ENCODE measurements at places on chromosomes 16 and 17.

GRCh38 chr16:48106446-48106845 is 49.3 kb downstream of the ABCC12 start:
- DNase-seq: no peak

GRCh38 chr16:86051368-86052114 is 152.6 kb downstream of the IRF8 start:
- DNase-seq: no peak

GRCh38 chr17:69912805-69913204 is 162.2 kb upstream of the KCNJ16 start:
- DNase-seq: no peak

GRCh38 chr17:61384354-61384691 is 15.3 kb upstream of the TBX2 start:
- no peak for DNase-seq

DNA sequence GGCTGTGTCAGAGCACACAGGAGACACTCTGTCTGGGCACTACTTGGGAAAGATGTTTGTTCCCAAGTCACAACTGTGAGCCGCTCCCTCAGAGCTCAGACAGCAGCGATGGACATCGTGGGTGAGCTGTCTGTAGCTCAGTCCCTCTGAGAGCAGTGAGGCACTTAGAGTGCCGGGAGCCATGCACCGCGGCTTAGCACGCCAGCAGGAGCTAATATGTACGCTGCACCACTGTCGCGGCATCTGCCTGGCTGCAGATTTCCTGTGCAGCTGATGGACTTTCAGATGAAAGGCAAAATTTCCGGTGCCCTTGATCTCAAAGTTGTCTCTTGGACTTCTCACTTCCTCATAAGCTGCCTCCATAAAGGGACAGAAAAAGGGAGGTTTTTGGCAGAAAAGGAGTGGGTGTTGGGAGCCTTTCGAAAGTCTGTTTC is 92.8 kb upstream of the ZNF469 start:
- no peak for DNase-seq

- no peak for DNase-seq
These were observed 201.1 kb upstream of the ASIC2 start for GRCh38 chr17:33494151-33494550.

DNA sequence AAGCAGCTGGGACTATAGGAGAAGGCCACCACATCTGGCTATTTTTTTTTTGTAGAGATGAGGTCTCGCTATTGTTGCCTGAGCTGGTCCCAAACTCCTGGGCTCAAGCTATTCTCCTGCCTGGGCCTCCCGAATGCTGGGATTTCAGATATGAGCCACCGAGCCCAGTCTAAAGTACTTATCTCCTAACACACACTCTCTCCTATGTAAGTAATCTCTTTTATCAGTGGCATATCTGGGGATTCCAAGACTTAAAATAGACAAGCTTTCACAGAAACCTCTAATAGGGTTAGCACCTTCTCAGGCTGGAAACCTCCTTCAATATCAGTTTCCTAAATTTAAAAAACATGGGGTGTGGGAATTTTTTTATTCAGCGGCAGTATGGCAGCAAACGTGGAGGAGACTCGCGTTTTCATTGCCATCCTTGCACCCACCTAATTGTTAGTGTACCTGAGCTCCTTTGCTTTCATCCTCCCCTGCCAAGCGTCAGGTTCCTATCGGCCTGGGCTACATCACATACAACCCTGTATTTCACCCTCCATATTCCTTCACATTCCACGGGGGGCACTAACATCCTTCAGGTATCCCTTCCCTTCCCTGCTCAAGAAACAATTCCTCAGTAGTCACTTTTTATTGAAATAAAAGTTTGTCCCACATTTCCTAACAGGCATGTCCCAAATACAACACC is 1.1 kb downstream of the EZH1 start:
- no peak for DNase-seq

GRCh38 chr17:62140836-62141235 is 75.8 kb upstream of the MED13 start:
- DNase-seq: no peak

DNA sequence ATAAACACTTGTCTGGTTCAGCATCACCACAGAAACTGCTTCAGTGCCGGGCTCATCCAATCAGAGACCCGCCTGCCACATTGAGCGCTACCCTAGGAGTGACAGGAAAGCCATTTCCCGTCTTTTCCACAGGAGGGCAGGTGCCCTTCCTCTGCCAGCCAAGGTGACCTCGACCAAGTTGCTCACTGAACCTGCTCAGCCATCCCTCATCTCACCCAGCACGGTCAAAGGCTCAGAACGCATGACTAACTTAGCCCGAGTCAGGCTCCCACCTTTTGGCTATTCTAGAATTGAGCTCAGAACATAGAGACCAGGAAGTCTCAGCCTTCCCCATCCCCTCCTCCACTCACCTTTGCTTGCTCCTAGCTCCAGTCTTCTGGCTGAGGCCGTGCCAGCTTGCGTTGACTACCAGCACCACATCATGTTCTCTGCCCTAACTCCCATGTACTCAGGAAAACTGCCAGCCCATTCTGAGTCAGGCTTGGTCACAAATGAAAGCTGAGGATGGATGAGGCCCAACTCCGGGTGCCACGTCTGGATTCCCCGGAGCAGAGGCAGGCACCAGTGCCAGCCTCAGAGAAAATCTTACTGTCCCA is 15.6 kb downstream of the MRPS23 start:
- DNase-seq: no peak

GRCh38 chr16:84507011-84507982 is 2.8 kb upstream of the MEAK7 start:
- DNase-seq: no peak

GRCh38 chr16:1037394-1038257 is 34.9 kb upstream of the SSTR5 start:
- DNase-seq: no peak

GRCh38 chr17:44076716-44077594 is 6.4 kb downstream of the G6PC3 start:
- DNase-seq: no peak

DNA sequence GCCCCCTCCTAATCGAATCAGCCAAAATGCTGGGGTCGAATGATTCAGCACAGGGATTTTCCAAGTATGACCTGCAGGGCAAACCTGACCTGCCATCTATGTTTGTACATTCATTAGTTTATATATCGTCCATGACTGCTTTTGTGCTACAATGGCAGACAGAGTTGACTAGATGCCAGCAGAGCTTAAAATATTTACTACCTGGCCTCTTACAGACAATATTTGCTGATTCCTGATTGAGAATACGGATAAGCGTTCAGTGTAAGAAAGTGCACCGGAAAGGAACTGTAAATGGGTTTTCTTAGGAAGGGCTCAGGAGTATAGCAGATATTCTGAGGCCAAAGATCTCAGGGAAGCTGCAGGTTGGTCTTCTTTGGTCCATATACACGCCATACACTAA is 11.7 kb upstream of the TOM1L1 start:
- DNase-seq: no peak

GRCh38 chr16:66935314-66936011 is at the start of gene CES2:
TSS of gene CES2 (plus strand) at chr16:66935516. CDS start at chr16:66935636, 120 bp downstream.
- DNase-seq: no peak

GRCh38 chr17:31825961-31826691 is 32.9 kb downstream of the COPRS start:
- DNase-seq: no peak

DNA sequence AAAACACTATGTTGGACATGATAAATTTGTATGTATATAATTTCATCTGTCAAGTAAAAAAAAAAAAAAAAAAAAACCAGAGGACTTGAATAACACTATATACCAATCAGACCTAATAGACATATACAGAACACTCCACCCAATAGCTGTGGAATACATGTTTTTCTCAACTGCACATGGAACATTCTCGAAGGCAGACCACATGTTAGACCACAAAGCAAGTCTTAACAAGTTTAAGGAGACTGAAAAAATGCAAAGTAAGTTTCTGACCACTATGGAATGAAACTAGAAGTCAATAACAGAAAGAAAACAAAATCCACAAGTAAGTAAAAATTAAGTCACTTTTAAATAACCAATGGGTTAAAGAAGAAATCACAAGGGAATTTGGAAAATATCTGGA is 8.4 kb upstream of the CNTNAP4 start:
- no peak for DNase-seq

Measured in activated CD8-positive, alpha-beta memory T cell treated with anti-CD3 and anti-CD28 coated beads for 1 hour (primary cell).